ENCODE measurements at places on chromosomes 16 and 17.

DNA sequence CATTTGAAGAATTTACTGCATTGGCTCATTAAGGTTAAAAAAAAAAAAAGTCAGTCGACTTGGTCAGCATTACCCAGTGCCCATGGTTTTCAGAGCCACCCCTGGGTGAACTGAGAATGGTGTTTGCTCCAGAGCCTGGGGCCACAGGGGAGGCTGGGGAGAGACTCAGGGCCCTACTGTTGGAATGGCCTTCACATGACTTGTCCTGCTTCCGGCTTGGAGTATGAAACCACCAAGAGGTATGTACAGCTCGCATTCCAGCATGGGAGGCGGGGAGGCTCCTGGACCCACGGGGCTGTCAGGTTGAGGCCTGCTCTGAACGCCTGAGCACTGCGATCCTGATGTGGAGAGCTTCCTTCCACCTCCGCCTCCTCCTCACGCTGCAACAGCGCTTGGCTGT is 36.8 kb downstream of the MSI2 start:
- DNase-seq, result peak; percentile 38

GRCh38 chr16:22233037-22233372 is 26.9 kb downstream of the EEF2K start:
- DNase-seq, result no peak

GRCh38 chr16:29769507-29769906 is 8.5 kb upstream of the ZG16 start:
- no peak for DNase-seq

GRCh38 chr16:16997349-16997748 is 473.4 kb downstream of the XYLT1 start:
- no peak for DNase-seq

DNA sequence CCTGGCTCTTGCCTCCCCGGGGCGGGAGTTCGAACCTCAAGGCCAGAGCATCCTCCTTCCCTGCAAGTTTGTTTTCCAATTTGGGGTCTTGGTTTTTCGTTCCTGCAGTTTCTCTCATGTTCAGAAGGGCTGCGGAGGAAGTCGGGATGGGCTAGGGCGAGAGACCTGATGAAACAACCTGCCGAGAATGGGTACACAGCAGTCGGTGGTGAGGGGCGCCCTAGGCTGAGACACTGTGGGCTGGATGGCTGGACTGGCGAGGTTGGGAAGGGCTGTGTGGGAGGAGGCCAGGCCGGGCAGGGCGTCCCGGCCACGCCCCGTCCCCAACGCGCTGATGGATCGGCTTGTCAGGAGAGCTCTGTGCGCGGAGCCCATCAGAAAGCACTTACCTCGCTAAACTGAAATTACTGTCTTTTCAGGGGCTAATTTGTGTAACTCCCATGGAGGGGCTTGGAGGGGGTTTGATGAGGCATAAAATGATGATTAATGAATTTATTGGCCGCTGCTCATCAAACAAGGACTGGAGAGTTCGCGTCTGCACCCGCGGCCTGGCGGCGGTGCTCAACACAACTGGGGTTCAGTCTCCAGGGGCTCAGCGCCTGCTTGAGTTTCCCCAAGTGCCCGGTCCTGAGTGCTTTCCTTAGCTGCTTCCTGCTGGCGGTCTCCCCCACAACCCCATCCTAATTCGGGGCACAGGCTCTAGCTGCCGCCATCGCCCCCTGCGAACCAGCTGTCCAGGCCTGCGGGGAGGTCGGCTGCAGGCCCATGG is 9.0 kb downstream of the IRX5 start:
- no peak for DNase-seq

DNA sequence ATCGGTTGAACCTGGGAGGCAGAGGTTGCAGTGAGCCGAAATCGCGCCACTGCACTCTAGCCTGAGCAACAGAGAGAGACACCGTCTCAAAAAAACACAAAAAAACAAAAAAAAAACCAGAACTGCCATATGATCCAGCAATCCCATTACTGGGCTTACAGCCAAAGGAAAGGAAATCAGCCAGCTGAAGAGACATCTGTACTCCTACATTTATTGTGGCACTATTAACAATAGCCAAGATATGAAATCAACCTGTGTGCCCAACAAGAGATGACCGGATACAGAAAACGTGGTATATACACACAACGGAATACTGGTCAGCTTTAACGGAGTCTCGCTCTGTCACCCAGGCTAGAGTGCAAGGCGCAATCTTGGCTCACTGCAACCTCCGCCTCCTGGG is 14.6 kb downstream of the FANCA start:
- DNase-seq, result no peak

GRCh38 chr17:66567234-66568170 is 265.1 kb downstream of the PRKCA start:
- DNase-seq, result peak; percentile 83

GRCh38 chr17:28871056-28871579 is 16.3 kb downstream of the ERAL1 start:
- no peak for DNase-seq

DNA sequence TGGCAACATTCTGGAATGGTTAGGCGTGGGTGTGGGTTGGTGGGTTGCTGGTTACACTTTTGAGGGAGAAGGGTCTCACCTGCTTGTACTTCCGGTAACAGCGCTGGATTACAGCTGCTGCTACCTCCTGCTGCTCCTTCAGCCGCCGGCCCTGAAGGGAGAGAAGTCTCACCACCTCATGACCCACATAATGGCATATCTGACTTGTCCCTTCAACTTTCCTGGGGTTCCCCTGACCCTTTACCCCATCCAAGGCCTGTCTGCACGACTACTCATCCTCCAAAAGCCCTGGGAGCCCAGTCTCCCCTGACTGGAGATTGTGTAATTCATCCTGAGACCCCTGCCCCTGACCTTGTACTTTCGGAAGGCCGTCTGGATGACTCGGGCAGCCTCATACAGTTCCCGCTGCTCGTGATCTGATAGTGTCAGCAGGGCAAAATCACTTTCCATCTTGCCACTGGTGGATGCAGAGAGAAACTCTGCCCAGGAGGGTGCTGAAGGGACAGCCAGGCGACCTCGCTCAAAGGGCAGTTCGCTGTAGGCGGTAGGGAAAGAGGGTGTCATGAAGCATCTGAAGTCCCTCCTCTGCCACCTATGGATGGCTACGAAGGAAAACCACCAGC is 2.0 kb upstream of the SPAG7 start:
- DNase-seq, result no peak

- no peak for DNase-seq
These were observed 370.8 kb upstream of the ZFHX3 start for GRCh38 chr16:73418691-73419090.

DNA sequence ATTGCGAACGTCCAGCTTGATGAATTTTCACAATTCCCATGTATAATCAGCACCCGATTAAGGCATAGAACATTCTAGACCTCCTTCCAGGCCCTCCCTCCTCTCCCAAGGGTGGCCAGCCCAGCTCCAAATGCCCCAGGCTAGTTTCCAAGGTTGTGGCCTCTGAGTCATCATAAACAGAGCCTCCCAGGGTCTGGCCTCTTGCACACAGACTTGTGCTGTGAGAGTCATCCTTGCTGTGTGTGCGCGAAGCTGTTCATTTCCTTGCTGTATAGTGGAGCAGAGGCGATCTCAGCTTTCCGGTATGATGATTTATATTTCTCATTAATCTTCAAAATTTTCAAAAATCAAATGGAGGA is 20.5 kb upstream of the JPH3 start:
- DNase-seq, result peak; percentile 95

DNA sequence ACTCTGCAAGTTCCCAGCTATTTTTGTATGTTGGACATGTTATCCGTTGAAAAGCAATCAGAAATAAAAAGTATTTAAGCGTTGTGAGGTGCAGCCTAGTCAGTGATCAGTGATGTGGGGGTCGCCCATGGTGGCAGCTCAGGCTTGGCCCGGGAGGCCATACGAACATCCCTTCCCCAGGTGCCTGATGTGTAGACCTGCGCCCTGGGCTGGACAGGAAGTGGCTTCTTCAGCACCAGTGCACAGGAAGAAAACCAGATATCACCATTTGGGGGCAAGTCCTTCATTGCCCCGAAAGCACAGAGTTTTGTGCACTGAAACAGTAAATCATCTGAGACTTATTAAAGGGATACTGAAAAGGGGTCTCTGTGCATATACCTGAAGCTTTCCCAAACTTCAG is 98.9 kb downstream of the SOCS1 start:
- DNase-seq, result no peak

DNA sequence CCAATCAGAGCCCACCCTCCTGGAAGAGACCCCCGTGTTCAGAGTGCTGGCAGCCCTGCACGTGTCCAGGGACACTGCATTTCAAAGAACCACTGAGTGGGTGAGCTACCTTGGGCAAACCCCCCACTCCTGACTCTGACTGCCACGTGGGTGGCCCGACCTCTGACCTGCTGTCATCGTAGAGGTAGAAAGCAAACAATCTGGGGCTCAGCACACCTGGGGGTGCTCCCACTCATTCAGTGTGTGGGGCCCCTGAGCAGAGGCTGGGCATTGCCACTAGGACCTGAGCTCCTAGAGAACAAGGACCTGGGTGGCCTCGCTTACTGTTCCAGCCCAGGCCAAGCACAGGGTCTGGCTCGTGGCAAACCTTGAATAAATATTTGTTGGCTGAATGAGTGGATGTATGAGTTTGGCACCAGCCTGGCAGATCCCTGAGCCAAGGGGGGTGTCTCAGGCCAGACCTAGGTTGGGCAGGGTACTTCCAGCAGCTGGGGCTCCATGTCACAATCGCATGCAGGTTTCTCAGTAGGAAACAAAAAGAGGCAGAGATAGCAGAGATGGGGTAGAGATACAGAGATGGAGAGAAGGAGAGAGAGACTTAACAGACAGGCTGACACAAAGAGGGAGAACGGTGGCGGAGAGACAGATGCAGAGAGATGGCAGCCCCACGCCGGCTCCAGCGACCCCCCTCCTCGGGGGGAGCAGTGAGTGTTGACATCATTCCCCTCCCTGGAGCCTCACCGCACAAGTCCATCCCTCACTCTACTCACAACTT is 5.4 kb upstream of the DRC7 start:
- no peak for DNase-seq

GRCh38 chr17:80981929-80982425 is 9.7 kb upstream of the CHMP6 start:
- no peak for DNase-seq

DNA sequence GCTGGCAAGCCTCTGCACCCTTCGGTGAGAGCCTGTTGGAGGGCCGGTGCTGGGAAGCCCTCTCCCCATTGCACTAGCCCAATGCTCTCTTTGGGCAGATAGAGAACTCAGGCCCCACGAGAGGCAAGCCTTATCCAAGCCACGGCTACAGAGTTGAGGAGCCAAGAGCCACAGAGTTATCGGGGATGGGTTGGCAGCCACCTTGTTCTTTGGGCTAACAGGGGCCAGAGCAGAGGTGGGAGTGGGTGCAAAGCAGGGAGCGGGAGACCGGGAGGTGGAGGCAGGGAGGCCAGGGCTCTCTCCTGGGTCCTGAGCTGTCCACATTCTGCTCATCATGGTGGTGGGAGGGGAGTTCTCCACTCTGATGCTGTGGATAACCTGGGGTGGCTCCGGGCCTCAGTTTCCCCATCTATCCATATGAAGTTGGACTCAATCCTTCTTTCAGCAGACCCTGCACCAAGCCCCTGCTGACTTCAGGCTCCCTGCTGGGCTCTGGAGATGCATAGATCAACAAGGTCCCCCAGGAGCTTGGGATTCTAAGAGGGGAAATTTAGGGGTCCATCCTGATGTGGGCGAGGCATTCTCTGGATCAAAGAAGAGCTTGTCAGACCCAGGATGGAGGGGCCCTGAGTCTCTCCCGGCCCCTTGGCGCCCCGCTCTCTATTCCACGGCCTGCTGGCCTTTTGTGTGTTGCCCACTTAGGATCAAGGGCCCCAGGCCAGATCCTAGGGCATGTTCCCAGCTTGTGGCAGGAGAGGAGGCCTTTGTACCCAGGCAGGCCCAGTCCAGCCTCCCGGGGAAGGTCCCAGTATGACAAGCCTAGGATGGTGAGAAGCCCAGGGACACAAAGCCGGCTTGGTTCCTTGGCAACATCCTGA is 557 bp upstream of the CX3CL1 start:
- no peak for DNase-seq

GRCh38 chr17:1726626-1727257 is 2.2 kb downstream of the WDR81 start:
- DNase-seq, result no peak

- DNase-seq, result no peak
These were observed 2.7 kb downstream of the N4BP1 start for GRCh38 chr16:48607056-48607825.

DNA sequence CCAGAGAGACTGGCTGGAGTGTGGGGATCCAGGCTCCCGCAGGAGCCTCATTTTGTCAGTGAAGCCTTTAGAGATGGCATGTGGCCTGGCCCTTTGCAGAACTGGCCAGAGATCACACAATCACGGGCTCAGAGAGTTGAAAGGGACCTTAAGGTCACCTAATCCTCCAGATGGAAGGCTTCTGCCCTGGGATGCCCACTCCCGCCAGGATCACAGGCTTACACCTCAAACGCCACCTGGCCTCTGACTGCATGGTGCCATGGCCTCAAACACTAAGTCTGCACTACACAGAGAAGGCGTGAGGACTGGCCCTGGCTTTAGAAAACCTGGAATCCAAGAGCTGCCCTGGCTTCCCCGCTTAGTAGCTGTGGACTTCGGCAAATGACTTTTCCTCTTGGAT is 306.8 kb upstream of the CCL2 start:
- no peak for DNase-seq
